ENCODE measurements at places on chromosomes 16 and 17. TPM values are rescaled to one million over a fixed set of nuclear protein-coding genes. Genes with fewer than 3 reads are reported as not detected.

GAS2L2 gene
- not detected for total RNA-seq

C17orf67 gene
- total RNA-seq, result 0.73 TPM

CFAP52 gene
- 0.33 TPM for total RNA-seq

JUP gene
- total RNA-seq, result 5.4 TPM

KRT20 gene
- not detected for total RNA-seq

NSRP1 gene
- 13.1 TPM for total RNA-seq

CCL11 gene
- total RNA-seq, result not detected

RNF166 gene
- 7.3 TPM for total RNA-seq

FOXC2 gene
- 1.0 TPM for total RNA-seq

CCL5 gene
- total RNA-seq, result not detected

MFAP4 gene
- 79.4 TPM for total RNA-seq

CISD3 gene
- total RNA-seq, result 3.8 TPM

TBC1D3C gene
- not detected for total RNA-seq

CES5A gene
- total RNA-seq, result not detected

TOP2A gene
- 149 TPM for total RNA-seq

ABI3 gene
- not detected for total RNA-seq

MT1A gene
- 1.7 TPM for total RNA-seq

KRTAP1-5 gene
- total RNA-seq, result 2.2 TPM

DUXB gene
- not detected for total RNA-seq

C16orf82 gene
- not detected for total RNA-seq

SCRN2 gene
- total RNA-seq, result 51.9 TPM

PPP1R9B gene
- total RNA-seq, result 58.7 TPM

MBTD1 gene
- total RNA-seq, result 12.2 TPM

KIF2B gene
- total RNA-seq, result not detected

TSPAN10 gene
- 2.6 TPM for total RNA-seq

KRTAP9-9 gene
- not detected for total RNA-seq

CCL4L2 gene
- not detected for total RNA-seq

CES4A gene
- 1.6 TPM for total RNA-seq

GUCY2D gene
- not detected for total RNA-seq

C16orf54 gene
- total RNA-seq, result not detected

CDIP1 gene
- total RNA-seq, result 24.6 TPM

TMED6 gene
- 0.29 TPM for total RNA-seq

NPW gene
- total RNA-seq, result 2.5 TPM

CD19 gene
- not detected for total RNA-seq

ZNF469 gene
- total RNA-seq, result 3.1 TPM

TBX6 gene
- total RNA-seq, result under 0.01 TPM

PTGES3L gene
- total RNA-seq, result not detected

TBC1D3E gene
- total RNA-seq, result not detected

All from smooth muscle cell of trachea (primary cell).